NCI-H1694 treated with DMSO at 0.1 percent for 48 hours (cell line): ENCODE measurements at places on chromosomes 2 and 18.

- no peak for DNase-seq
Measured at GRCh38 chr2:218161644-218162043, 5.1 kb downstream of the CXCR1 start.

DNA sequence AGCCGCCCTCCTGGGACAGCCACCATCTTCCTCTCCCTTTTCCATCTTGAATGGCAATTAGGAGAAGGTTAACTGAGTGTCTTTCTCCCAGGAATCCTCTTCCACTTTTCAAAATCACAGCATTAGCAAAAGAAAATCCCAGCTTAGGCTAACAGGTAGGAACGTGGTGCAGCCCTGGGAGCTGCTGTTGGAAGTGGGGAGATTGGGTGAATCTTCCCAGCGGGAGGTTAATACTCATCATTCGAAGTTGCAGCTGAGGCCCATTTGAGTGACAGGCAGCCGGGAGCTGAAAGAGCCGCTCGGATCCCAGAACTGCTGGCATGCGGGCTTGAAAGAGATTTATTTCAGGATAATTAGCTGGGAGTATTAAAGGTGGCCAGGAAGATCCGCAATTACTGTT lies 306.0 kb downstream of the BCL11A start:
- DNase-seq = no peak

DNA sequence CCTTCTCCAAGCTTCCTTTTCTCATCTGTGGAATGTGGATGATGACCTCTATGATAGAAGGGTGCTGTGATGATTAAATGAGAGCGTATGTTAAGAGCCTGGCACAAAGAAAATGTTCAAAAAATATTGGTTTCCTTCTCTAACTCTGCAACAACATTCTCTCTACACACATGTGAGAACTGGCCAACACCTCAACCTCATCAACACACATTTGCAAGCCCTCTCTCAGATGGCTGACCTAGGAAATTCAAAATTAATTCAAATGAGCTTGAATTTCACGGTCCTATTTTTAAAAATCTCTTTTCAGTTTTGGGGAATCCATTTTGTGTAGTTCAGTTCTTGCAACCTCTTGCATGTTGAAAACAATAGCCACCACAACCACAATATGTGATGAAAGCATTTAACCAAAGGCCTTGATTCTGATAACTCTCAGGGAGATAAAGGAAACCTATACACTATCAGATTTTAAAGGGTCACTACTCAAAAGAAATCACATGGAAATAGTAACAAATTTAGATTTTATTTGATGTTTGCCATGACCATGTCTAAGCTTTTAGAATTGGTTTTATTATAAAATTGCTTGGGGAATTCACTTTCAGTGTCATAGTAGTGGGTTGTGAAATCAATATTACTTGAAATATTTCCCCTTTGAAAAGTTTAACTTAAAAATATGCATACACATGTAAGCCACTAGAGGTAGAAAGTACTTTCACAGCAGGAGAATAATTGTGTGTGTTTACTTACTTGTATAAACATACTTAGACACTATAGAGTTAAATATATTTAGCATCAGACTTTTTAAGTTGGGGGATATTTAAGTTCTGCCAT lies 16.6 kb upstream of the NABP1 start:
- DNase-seq = no peak

GRCh38 chr2:15647622-15648590 lies 56.2 kb downstream of the DDX1 start:
- no peak for DNase-seq
